ENCODE measurements at places on chromosomes 16 and 17.

DNA sequence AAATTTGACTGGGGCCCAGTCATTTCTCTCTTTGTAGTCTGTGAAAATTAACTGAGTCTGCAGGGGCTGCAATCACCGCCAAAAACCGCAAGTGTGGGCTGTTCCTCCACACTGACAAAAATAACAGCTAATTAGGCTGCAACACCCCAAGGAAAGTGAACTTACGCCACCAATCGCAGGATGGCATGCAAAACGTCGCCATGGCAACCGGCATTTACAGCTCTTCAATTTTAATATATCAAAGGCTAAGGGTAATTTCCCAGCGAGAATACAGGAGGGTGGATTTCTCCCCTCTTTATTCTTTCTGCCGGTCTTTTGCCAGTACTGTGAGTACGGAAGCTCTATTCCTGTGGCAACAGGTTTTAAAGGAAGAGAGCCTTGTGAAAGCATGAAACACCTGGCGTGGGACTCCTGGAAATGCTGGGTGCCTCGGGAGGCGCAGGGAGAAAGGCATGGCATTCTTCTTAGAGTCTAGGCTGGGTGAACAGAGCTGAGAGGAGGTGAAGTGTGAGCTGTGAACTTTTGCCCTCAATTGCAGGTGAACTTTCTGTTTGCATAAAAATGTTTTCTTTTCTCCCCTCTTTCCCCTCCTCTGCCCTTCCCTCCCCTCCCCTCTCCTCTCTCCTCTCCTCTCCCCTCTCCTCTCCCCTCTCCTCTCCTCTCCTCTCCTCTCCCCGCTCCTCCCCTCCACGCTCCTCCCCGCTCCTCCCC, 399.7 kb downstream of the XYLT1 start:
- DNase-seq: peak; percentile 43

DNA sequence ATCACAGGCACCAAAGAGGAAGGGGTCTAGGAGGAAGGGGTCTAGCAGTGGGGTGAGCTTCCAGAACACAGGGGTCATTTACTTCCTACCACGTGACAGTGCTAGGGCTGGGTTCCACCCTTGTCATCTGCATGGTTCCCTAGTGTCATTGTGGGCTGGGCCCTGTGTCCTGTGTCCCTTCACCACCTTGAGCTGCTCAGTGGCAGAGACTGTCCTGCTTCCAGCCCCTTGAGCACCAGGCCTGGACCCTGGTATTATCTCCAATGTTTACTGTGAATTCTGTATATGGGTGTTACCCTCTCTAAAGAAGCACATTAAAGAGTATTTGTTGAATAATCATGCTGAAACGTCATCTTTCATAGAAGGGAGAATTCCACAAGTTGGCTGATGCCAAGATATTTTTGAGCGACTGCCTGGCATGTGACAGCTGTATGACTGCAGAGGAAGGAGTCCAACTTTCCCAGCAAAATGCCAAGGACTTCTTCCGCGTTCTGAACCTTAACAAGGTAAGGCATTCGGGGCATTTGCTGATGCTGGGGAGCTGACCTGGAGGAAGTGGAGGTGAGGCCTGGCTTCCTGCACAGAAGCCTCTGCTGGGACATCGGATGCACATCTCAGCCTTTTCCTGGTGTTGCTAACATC, 5.5 kb downstream of the NARF start:
- DNase-seq: no peak

DNA sequence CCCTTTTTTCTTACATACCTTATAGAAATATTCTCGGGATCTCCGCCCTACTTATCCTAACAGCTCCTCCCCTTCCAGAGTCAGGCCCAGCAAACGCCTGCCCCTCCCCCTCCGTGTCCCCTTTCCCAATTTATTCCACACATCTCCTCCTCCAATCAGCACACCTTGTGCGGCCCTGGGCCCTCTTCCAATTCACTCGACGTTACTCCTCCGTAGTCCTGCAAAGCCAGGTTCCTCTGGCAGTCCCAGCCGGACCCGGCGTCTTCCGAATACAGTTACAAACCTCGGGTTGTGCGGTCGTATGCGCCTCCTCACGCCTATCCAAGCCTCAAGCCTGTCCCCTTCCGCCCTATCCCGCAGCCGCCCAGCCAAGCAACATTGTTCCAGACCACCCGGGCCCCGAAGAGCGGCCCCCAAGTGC, 677 bp downstream of the CBX1 start:
- no peak for DNase-seq

DNA sequence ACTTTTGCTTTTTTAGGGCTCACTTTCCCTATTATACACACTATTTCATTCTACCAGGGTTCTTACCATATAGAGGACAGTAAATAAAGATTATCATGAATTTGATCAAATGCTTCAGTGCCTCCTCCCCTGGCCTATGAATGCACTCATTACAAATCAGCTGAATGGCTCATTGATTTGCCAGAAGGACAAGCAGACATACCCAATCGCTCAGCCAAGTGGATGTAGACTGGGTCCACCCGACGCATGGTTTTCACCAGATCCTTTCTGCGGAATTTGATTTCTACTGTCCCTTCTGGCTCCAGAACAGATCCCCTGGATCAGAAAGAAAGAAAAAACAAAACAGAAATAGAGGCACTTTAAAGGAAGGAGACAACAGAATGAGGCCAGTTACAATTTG, 162.6 kb downstream of the AATF start:
- no peak for DNase-seq

DNA sequence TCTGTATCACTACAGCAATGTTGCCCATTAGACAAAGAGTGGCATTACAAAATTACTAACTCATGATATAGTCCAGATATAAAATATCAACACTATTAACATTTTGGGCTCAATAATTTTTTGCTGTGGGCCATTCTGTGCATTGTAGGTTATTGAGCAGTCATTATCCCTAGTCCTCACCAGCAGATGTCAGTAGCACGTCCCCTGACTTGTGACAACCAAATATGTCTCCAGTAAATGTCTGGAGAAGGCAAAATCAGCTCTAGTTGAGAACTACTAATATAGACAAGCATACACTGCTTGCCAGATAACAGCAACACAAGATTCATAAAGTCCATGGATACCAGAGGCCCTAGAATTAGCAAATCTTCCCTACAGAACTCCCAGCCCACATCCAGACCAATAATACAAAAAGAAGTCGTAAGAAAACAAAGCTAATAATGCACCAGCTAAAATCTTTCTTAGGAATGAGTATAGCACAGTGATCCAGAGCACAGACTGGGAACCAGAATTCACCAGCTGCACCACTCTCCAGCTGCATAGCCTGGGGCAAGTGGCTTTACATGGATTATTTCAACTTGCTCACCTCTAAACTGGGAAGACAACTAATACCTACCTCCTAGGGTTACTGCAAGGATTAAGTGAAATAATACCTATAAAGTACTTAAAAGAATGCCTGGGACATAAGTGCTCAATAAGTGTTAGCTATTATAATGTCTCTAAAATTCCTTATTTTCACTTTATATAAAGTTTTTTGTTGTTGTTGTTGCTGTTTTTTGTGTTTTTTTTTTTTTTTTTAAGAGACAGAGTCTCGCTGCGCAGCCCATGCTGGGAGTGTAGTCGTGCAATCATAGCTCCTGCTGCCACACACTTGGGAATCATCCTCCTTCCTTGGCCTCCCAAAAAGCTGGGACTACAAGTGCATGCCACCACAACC, 23.7 kb downstream of the HELZ start:
- no peak for DNase-seq

DNA sequence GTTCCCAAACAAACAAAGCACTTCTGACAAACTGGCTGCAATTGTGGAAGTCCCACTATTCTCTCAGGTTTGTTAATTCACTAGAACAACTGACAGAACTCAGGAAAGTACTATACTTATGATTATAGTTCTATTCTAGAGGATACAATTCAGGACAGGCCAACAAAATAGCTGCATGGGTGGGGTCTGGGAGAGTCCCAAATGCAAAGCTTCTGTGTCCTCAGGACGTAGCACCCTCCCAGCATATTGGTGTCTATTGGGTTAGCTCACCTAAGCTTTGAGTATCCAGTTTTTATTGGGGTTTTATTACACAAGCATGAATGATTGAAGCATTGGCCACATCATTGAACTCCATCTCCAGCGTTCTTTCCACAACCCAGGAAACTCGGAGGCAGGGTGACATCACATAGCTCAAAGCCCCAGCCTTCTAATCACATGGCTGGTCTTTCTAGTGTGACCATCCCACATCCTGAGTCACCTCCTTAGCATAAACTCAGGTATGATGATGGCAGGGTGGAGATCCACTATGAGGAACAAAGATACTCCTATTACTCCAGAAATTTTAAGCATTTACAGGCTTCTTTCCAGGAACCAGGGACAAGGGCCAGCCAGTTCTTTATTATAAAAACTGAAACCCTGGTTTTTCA, 43.9 kb upstream of the CCNF start:
- DNase-seq: no peak

DNA sequence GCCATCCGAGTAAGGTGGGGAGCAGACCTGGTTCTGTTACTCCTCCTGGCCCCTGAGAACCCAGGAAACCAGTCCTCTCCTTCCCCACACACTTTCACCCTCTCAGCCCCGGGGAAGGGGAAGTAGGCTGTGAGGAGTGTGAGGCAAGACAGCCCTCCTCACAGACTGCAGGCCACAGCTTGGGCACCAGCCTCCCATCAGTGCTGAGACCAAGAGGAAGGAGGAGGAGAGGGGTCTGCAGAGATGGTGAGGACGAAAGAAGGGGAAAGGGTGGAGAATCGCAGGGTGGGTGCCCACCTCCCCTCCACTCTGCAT, 7.0 kb downstream of the G6PC3 start:
- DNase-seq: no peak

DNA sequence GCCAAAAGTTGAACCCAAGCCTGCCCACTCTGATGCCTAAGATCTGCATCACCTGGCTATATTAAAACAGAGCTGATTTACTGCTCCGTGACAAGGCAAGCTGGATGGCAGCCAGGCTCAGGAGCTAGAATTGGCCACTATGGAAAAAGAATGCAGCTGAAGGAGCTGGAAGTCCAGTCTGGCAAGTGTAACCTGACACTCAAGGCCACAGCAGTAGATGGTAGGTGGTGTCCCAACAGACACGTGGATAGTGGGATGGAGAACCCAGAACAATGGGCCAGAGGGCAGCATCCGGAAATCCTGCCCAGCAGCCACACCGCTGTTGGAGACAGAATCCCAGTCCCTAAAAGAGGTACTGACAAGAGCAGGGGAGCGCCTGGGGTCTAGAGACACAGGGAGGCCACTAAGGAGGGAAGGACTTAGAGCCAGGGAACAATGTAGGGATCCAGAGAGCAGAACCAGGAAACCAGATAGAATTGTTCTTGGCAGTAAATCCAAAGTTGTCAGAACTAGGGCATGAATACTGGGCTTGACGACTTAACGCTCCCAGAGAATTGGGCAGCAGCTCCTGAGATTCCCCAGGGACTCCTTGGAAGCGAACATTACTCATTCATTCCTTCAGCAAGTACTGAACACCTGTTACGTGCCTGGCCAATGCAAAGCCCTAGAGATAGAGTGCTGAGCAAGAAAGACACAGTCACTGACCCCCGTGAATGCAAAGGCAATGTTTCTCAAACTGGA, 85.7 kb downstream of the CDYL2 start:
- no peak for DNase-seq

DNA sequence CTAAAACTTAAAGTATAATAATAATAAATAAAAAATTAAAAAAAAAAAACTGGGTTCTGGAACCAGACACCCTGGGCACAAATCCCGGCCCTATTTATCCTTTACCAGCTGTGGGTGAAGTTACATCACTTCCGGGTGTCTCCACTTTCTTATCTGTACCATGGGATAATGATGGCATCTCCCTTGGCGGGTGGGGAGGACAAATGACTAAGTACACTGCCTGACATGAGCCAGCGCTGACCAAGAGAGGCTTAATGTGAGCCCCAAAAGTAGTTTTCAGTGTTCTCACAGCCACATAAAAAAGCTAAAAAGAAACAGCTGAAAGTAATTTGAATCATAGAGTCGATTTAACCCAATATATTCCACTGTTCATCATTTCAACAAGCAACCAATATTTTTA, 424.9 kb downstream of the SOX9 start:
- no peak for DNase-seq

- no peak for DNase-seq
These were observed 5.7 kb downstream of the PRSS53 start for GRCh38 chr16:31083081-31083480.

DNA sequence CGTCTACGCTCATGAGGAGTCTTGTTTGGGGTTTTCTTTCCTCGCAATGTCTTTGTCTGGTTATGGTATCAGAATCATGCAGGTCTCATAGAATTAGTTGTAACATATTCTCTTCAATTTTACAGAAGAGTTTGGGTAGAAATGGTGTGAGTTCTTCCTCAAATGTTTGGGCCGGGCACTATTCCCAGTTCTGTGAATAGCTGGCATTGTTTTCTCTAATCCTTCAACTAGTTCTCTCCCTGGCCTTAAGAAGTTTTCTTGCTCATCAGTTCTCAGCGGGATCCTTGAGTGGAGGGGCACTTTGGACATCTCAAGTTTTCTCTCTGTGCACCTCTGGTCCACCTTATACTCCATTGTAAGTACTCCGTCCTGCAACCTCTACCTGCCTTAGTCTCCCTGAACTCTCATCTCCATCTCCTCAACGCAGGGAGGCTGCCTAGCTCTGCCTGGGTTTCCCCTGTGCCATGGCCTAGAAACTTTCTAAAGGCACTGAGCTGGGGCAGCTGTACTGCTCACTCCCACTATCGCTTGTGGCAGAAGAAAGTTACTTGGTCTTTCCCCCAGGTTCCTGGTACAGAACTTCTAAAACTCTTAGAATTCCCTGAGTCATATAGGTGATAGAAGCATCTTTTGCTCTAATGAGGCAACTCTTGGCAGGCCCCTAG, 16.9 kb downstream of the NSMCE1 start:
- DNase-seq: no peak

GRCh38 chr16:49937886-49938285, 82.0 kb upstream of the ZNF423 start:
- no peak for DNase-seq

GRCh38 chr17:40457964-40458791, 14.9 kb downstream of the IGFBP4 start:
- no peak for DNase-seq

GRCh38 chr17:83079766-83080578, 563 bp downstream of the METRNL start:
- no peak for DNase-seq
